NCI-H1105 (cell line): ENCODE measurements at places on chromosomes 12 and 14.

DNA sequence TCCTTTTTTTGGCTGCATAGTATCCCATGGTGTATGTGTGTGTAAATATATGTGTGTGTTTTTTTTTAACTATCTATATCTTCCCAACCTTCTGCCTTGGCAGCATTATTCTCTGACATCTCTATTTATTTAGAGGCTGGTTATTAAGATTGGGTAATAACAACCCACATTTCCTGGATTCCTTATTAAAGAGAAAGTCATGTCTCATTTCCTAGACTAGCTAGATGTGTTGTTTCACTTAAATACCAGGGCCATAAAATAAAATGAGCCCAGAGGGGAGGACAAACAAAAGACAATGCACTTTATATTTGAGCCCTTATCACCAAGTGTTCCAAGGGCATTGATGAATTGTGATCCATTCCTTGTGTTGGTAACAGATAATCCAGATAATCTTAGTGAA lies 169.1 kb downstream of the SLC5A8 start:
- DNase-seq, result no peak

DNA sequence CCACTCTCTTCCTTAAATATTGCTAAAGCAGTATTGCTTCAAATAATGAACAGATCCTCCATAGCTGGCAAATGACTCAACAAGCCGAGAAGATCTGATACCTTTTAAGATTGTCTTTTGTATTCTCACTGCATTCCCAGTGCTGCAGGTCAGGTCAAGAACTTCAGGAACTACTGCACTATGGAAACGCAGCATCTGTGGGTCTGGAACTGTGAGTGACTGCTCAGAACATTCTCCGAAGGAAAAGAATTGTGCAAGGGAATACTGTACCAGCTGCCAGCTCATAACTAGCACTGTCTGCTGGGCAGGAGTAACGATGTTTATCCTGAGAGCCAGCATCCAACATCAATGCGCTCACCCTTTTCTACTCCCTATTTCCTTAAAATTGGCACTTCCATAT lies 348.0 kb upstream of the SOX5 start:
- DNase-seq, result no peak

DNA sequence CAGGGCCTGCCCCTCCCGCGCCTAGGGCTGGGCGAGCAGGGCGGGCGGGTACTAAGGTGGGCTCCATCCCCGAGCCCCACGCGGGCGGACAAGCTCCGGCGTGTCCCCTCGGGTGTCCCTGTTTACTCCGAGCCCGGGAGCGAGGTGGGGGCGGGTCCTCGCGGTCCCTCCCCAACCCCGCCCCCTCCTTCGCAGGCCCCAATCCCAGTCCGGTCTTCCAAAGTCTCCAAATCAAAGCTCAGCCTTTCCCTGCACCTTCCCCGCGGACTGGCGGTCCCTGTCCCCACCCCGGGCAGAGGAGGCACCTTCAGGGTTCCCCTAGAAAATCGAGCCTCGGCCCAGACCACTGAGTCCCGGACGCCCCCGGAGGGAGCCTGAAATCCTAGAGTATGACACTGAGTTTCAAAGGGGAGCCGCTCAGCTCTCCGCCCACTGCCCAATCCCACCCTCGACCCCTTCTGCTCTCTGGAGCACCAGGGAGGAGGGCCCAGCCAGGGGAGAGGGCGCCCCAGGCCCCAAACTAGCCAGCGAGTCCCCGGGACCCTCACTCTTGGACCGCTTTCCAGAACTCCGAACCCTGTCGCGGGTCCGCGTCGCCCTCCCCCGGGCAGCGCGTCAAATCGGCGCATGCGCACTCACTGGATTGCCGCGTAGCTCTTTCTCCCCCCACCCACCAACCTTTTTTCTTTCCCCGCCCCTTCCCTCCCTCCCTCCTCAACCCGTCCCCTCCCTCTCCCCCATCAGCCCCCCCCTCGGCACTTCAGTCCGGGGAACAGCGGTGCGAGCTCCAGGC lies at the start of gene LRP1:
TSS of gene LRP1 (plus strand) at position 758 of the 793 bp plus-strand sequence. CDS start 482 bp downstream, outside the sequence.
- peak; percentile 34 for DNase-seq

GRCh38 chr12:32471591-32472001 lies 72.2 kb downstream of the FGD4 start:
- DNase-seq, result no peak

- no peak for DNase-seq
Measured at GRCh38 chr12:32089586-32089985, 17.1 kb upstream of the BICD1 start.

DNA sequence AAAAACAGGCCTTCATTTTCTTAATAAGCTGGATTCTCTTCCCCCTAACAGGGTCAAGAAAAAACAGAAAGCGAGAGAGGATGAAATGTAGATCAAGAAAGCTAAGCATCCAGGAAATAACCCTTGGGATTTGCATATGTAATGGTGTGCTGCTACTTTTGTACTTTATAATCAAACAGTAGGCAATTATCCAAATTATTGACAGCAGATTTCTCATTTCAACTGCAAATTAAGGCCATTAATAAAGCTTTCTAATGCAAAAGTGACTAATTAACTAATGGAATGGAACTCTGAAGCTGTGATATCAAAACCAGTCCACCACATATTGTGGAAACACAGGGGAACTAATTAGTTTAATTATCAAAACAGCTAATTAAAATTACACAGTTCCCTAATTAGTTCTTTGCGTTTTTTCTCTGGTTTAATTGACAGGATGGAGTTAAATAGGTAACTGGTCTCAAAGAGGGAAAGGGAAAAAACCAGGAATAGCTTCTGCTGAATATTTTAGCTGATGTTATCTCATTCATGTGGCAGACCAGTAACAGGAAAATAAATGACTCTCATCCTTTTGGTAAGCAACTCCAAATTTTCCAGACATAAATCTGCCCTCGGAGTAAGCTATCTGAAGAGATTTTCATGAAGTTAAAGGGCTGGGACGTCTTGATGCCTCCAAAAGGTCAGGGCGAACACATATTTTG lies 182.7 kb upstream of the LMO3 start:
- no peak for DNase-seq

GRCh38 chr14:62776300-62776699 lies 269.0 kb downstream of the KCNH5 start:
- no peak for DNase-seq

DNA sequence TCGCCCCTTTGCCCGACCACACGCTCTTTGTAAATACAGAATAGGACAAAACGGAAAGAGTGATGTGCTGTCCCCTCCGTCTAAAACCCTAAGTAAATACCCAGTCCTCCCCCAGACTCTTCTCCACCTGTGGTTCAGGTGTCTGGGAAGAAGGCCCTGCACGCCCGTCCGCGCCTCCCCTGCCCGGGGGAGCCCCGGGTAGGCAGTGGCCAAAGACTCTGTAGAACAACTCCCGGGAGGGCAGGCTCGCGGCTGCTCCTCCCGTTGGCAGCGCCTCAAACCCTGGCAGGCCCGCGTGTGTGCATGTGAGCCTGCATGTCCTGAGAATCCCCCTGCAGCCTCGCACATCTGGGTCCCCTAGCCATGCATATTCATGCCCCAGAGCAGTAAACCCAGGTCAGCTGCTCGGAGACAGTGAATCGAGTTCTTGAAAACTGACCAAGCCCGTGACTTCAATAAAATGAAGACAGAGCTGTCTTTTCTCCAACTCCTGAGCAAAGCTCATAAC lies 165.8 kb downstream of the MON2 start:
- DNase-seq, result no peak

GRCh38 chr14:78341827-78342389 lies 171.7 kb downstream of the NRXN3 start:
- no peak for DNase-seq

DNA sequence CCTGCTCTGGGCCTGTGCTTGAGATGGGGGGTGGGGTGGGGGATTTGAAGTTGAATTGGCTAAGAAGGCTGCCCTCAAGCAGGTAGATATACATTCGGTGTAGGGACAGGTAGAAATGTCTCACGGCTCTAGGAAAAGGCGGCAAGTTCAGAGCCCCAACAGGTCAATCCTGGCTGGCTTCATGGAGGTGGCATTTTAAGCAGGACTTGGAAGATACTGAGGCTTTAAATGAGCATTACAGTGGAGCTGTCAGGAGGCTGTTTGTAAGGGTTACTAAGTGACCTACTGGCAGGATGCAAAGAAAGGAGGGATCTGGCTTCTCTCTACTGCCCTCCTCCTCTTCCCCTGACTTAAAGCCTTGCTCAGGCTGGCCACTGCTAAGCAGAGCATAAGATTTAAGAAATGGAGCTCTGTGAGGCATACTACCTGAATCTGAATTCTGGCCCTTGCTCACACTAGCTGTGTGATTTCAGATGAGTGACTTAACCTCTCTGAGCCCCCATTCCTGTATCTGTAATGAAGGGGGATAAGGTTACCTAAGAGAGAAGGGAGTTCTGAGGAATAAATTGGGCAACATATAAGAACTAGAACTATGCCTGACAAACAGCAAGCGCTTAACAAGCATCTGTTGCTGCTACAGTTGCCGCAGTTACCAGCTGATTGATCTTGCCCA lies 61.6 kb downstream of the SLC24A4 start:
- DNase-seq, result no peak

DNA sequence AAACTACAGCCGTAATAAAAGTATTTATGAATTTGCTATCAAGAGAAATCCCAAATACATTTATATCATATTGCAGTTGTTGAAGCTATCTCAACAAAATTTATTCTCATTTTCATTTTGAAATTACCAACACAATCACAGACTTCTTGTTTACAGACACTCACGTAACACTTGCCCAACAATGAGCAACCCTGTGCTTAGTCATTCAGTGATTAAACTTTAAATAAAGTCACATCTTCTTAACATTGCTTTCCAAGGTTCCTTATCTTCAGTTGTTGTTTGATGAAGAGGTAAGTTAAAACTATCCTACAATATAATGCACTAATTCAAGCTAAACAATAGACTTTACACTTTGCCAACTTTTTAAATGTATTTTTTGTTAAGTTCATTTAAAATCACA lies 601.8 kb downstream of the SLC16A7 start:
- no peak for DNase-seq
